Omental fat pad (tissue), 4 donors: ENCODE measurements at places on chromosomes 16 and 17. TPM values are rescaled to one million over a fixed set of nuclear protein-coding genes. Genes with fewer than 3 reads are reported as not detected.

- no peak for DNase-seq
These were observed 9.0 kb upstream of the WSB1 start for GRCh38 chr17:27284811-27285415.

Gene RMI2
- total RNA-seq, result not detected

DNA sequence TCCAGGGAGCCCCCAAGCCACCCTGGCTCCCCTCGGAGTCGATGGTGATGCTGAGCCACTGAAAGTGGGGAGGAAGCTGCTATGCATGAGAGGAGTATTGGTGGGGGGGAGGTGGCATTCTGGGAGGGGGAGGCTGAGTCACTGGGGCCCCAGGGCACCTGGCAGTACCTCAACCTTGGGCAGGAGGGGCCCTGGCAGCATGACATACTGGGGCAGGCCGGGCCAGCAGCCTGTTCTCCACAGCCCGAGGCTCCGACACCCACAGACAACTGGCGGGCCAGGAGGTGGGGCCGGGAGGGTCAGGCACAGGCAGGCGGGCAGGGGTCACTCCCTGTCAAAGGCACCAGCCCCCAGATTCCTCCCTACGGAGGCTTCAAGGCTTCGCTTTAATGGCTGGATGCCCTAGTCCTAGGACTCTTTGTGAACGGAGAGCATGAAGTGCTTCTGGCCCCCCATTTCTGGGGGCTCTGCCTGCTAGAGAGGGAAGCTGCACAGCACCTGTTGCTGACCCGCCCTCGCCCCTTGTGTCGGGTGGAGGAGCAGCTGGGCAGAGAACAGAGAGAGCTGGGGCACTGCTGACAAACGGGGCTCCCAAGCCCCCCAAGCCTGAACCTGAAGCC is 928 bp downstream of the CASKIN2 start:
- DNase-seq, result no peak

Gene TM4SF5
- not detected for total RNA-seq

Gene ADAP2
- 62.1 TPM for total RNA-seq

Gene TAC4
- not detected for total RNA-seq

Gene ZNF750
- total RNA-seq, result not detected

GRCh38 chr17:65885541-65886312 is 306.2 kb downstream of the CEP112 start:
- no peak for DNase-seq

GRCh38 chr17:37489197-37490001 is at the start of gene DUSP14:
DUSP14 (plus strand) TSS chr17:37489891; CDS start chr17:37512273, 22,382 bp downstream.
- DNase-seq, result no peak

DNA sequence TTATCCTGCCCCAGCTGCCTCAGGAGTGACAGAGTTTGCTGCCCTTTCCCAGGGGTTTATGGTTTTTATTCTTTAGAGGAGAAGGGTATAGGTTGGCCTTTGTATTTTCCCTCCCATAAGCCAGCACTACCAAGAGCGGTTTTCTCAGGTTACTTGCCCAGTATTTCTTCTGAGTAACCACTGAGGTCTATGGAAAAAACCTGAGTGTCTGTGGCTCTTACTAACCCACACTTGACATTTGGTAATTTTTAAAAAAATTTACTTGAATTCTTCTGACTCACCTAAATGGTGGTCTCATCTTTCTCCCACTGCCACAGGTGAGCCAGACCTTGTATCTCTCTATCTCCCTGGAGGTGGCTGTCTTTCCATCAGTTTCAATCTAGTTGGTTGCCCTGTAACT is 6.0 kb downstream of the SLC7A6 start:
- no peak for DNase-seq
